WERI-Rb-1 (cell line): ENCODE measurements at places on chromosomes 6 and 20.
A peak's percentile ranks its signal among the peaks of the same experiment; 100 is the strongest.

DNA sequence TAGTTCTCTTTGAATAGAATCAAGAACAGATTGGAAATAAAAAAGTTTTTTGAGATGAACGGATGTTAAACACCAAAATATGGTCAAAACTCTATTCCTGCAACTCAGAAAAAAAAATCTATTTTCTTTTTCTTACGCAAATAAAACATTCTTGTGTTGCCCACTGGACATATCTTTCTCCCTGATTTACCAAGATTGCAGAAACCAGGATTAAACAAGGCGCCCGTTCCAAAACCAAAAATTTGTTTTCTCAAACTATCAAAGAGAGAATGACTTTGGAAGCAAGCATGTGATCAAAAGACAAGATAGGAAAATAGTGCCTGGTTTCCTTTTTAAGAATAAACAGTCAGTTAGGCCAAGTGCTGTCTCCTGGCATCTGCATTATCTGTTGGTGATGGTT, 273.1 kb downstream of the CLIC5 start:
- no peak for DNase-seq

DNA sequence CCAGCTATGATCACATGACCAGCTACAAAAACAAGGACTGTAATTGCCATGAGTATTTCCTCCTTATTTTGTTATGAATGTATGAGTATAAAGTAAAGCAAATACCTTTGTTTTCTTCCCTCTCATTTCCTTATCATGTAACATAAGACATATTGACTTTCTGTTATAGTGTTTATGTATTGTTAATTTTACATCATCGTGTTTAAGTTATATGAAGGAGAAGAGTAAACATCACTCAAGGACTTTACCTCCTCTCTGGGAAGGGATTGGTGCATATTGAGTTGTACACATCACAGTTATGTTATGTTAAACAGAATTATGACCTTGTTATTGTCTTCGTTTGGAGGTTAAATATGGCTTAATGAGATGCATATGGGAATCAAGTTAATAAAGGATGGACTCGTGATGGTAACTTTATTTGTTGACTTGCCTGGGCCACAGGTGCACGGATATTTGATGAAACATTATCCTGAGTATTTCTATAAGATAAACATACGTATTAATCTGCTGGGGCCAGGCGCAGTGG, 57.3 kb upstream of the CNKSR3 start:
- DNase-seq: no peak

DNA sequence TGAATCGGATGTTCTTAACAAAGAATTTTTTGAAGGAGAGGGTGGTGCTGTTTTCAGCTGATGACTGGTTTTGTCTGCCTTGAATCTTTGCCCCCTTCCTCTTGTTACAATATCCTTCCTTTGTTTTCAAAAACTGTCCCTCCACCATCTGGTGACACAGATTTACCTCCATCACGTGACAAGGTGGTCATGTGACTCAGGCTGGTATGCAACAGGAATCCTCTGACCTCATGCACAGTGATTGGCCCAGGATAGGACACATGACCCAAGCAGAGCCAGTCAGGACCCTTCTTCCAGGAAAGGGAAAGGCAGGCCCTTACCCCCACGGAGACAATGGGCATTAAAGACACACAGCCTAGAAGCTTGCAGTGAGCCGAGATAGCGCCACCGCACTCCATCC, 84.7 kb upstream of the MC3R start:
- DNase-seq: peak; percentile 7

- no peak for DNase-seq
These were observed 8.8 kb downstream of the CLDN20 start for GRCh38 chr6:155272353-155273232.

GRCh38 chr6:24743944-24744335, 25.0 kb upstream of the C6orf62 start:
- DNase-seq: no peak

- DNase-seq: peak; percentile 29
These were observed 533.3 kb downstream of the HACE1 start for GRCh38 chr6:104326173-104327001.

- no peak for DNase-seq
These were observed 96.3 kb upstream of the GCM1 start for GRCh38 chr6:53244958-53245357.

DNA sequence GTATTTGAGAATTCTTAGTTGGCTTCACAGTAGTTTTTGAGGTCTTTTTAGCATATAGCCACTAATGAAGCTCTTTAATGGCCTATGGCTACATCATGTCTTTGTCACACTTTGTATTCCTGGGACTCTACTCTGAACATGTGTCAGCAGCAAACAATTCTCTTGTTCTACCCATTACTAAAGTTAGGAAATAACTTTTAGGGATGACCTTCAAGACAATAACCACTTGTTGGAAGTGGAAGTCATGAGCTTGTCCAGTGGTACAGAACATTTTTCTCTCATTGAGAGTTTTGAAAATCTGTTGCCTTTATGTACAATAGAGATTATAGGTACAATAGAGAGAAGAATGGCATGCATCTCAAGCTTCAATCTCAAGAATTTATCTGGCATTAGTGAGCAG, 571.6 kb upstream of the JAG1 start:
- no peak for DNase-seq

DNA sequence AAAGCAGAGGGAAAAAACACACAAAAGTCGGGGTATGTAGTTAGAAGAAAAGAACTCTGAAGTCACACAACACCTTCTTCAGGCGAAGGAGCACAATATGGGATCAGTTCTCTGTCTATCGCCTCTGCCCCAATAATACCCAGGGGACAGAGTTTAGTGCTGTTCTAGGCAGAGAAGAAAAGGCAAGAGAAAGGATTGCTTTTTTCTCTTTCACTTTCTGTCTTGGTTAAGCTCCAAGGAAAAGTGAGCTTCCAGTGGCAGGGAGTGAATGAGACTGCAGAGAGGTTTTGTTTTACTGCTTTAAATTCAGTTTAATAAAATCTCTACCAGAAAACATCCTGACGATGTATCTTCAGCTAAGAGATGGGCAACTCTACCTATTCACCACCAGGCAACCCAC, 86.6 kb upstream of the STXBP5 start:
- DNase-seq: no peak

DNA sequence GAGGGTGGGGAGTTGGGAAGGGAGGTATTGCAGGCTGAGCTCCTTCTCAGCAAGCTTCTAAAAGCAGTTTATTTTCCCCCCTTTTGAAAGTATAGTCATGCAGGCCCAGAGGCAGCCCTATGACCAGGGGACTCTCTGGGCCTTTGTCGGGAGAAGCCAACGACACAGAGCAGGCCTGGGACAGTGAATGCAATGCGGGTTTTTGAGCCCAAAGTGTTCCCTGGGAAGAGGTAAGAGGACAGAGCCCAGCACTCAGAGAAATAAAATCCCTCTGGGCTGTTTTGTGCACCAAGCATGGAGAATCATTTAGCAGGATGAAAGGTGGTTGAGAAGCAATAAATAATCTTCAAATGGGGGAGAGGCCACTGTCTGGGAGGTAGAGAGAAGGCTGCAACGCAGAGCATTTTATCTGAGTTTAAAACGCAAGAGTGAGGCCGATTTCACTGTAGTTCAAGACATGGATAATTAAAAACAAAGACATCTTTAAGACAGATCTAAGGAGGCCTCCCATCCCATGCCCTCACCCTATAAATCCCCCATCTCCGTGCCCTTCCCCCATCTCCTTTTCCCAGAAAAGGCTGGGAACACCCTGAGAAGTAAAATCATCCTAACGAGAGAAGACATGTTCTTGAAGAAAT, 237.5 kb downstream of the CDC5L start:
- no peak for DNase-seq

GRCh38 chr6:30656513-30656912, 9.6 kb downstream of the C6orf136 start:
- DNase-seq: no peak

- no peak for DNase-seq
These were observed 6.4 kb upstream of the TRIM38 start for GRCh38 chr6:25956226-25956625.

DNA sequence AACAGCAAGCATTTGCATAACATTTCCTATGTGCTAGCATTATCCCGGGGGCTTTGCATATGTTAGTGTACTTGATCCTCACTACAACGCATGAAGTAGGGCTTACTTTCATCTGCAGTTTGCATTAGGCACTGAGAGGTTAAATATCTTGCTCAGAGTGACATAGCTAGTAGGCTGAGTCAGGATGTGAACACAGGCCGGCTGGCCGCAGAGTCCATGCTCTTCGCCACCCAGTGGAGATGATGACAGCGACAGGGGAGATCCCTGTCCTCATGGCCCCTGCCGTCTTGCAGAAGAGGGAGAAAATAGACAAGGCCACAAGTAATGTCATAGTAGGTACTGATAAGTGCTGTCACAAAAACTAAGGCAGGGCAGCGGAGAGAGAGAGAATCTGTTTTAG, 46.9 kb downstream of the LYRM4 start:
- DNase-seq: peak; percentile 83

DNA sequence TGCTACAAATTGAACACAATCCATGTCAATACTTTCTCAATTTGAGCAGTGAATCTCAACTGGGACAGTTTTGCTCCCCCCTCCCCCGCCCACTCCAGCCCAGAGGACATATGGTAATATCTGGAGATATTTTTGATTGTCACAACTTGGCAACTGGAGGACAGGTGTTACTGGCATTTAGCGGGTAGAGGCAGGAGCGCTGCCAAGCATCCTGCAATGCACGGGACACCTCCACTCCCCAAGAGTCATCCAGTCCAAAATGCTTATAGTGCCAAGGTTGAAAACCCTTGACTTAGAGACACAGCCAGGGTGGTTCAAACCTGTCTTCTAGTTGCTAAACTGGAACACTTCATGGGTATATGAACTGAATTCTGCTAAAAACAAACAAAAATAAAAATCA, 26.9 kb upstream of the LRRC1 start:
- no peak for DNase-seq

DNA sequence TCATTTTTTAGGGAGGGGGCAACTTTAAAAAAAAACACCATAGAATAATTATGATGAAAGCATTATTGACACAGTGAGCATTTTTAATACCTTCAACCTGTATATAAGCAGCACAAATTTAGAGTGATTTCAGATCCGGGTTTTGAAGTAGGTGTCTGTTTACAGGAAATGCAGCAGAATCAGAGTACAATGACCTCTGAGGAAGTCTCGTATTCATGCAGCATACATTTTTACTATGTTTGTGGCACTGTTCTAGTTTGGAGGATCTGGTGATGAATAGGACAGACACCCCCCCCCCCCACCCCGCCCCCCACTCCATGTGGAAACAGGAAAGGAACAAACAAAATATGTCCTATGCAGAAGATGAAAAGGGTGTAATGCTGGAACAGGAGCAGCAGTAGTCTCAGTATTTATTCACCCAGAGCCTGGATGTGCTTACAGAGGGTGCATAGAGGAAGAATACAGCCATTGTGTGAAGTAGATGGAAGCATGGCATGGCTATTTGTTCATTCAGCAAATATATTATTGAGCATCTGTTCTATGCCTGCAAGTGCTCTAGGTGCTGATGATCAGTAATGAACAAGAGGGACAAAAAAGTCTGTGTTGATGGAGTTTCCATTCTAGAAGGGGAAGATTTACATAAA, 19.7 kb downstream of the VAPB start:
- DNase-seq: no peak

GRCh38 chr20:371755-372542, 8.6 kb upstream of the TRIB3 start:
- DNase-seq: peak; percentile 63

- no peak for DNase-seq
These were observed 69.1 kb downstream of the NRSN1 start for GRCh38 chr6:24194978-24195700.

DNA sequence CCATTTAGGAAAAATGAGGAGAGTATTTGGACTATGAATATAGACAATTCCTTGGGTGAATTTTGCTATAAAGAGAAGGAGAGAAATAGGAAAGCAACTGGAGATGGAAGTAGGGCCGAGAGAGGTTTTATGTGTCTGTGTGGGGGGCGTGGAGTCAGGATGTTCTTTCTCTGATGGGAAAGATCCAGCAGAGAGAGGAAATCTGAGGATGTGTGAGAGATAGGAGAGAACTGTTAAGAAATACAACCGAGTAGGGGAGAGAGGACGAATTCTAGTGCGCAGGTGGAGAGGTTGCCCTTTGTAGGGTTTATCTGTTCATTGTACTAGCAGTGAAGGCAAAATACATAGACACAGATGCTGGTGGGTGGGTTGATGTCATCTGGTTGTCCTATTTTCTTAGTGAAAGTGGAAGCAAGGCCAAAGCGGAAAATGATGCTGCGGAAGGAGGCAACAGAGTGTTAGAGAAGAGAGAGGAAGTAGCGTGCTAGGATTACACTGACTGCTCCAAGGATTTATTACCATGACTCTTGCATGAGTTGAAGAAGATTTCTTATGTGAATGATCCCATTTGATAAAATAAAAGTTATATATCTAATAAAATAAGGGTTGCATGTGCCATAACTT, 57.7 kb downstream of the CLVS2 start:
- DNase-seq: no peak

DNA sequence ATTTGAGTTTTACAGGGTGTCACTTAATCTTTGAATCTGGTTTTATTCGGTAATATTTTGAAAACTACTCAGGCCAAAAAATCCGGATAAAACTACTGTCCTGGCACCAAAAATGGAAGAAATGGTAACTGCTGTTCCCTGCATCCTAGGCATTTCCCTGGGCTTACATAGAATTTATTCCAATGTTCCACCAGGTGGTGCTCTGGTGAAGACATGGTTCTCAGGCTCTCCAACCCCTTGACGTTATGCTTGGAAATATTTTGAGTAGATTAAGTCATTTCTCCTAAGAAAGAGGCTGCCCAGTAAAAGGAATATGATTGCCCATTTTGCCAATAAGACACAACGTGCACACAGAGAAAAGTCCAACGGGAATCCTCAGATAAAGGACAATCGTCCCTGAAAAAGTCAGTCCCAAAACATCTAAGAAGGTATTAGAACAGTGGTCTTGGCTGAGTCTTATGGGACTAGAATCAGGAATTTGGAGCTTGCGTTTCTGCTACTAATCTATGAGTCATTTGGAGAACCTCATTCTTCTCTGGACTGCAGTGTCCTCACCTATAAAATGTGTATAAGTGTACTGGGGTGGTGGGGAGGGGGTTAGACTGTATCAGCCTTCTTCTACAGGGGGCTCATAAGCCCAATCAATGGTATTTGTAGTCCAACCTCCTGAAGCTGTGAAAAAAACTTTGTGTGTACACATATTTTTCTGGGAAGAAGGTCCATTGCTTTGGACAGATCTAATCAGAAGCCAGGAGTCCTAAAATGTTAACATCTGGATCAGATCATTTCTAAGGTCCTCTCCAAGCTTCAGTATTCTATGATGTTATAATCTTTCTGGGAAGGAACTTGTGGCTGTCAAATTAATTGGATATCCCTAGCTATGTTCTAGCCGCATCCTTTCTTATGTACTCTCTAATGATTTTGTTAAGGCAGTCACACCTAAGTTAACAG, 131.0 kb upstream of the BMP2 start:
- DNase-seq: no peak

- no peak for DNase-seq
These were observed 161.5 kb upstream of the MAN1A1 start for GRCh38 chr6:119511024-119511423.

GRCh38 chr20:40953856-40954255, 74.8 kb upstream of the TOP1 start:
- no peak for DNase-seq

- DNase-seq: no peak
These were observed 102.8 kb upstream of the BEND3 start for GRCh38 chr6:107218142-107218541.
